ENCODE measurements at places on chromosomes 2 and 18. TPM values are rescaled to one million over a fixed set of nuclear protein-coding genes. Genes with fewer than 3 reads are reported as not detected.

CRYGA gene
- not detected for total RNA-seq

STK39 gene
- 19.2 TPM for total RNA-seq

CD207 gene
- not detected for total RNA-seq

SH3RF3 gene
- total RNA-seq, result 5.6 TPM

GRCh38 chr2:31205613-31206012 is 11.7 kb downstream of the CAPN14 start:
- H3K27ac ChIP-seq, result no peak overlapping the region
- no peaks in the 10 kb centered on the region for H3K27me3 ChIP-seq
- no peaks in the 10 kb centered on the region for H3K4me1 ChIP-seq
- H3K4me3 ChIP-seq, result no peak overlapping the region

GRCh38 chr2:225328192-225328591 is 71.3 kb upstream of the NYAP2 start:
- DNase-seq, result no peak
- H3K4me1 ChIP-seq, result no peaks in the 10 kb centered on the region
- H3K4me3 ChIP-seq, result no peak overlapping the region
- H3K36me3 ChIP-seq, result no peaks in the 10 kb centered on the region
- H3K27ac ChIP-seq, result no peak overlapping the region

- no peaks in the 10 kb centered on the region for H3K27me3 ChIP-seq
- no peak for DNase-seq
These were observed 159.0 kb downstream of the NUP35 start for GRCh38 chr2:183283209-183283608.

DNA sequence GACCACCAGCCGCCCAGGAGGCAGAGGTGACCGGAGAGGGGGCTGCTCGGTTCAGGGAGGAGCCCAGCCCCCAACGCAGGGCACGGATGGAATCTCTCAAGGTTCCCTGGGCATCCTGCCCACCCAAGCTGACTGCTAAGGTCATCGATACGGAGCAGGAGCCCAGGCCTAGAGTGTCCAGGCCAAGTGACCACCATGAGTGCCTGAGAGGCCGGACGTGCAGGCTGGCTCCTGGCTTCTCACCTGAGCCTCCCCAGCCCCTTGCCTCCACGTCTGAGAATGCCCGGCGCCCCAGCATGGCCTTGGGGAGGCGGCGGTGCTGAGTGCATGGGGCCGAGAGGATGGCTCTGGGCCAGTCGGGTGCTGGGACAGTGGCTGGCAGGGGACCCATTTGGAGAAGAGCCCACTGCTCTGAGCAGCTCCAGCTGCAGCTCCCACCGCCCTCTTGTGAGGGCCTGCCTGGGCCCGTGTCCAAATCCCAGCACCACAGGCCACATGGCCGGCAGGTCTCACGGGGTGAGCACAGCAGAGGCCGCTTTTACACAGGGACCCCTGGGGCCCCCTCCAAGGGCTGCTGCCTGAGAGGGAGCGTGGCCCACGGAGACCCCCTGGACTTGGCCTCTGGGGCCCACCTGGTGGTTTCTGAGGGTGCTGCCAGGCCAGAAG is 102.8 kb upstream of the CTDP1 start:
- H3K36me3 ChIP-seq, result no peaks in the 10 kb centered on the region
- H3K4me1 ChIP-seq, result peaks cover 12% of the 10 kb centered on the region

GRCh38 chr2:204218040-204218439 is 281.5 kb downstream of the ICOS start:
- DNase-seq, result no peak
- no peaks in the 10 kb centered on the region for H3K36me3 ChIP-seq
- H3K4me1 ChIP-seq, result no peaks in the 10 kb centered on the region
- H3K27me3 ChIP-seq, result no peaks in the 10 kb centered on the region

DNA sequence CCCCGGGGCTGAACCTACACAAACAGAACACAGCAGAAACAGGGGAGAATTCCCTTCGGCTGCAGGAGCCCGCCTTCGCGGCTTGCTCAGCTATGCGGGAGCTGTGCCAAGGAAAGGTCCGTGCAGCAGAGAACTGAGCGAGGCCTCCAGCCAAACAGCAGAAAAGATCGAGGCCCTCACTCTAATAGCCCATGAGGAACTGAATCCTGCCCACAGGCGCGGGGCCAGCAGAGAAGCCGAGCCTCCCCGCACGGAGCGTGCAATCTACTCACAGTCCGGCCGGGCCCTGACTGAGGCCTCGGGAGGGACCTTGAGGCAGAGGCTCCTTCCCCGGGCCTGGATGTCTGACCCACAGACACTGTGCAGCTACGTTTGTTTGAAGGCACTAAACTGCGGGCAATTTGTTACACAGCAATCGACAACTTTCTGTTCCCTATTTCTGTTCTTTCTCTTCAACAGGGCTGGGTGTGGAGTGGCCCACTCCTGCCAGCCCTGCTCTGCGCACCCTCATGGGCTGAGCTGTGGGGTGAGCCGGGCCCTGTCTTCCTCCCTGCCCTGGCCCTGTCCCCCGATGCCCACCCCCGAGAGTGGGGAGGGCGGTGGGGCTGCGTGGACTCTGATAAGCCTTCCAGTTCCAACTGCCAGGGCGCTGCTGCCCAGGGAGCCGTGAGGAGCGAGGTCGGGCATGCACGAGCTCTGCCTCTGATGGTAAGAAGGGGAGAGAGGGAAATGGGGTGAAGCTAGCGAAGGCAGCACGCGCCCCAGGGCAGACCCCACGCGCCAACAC is 13.7 kb downstream of the HES6 start:
- no peaks in the 10 kb centered on the region for H3K27me3 ChIP-seq
- no peaks in the 10 kb centered on the region for H3K4me1 ChIP-seq
- no peak overlapping the region for H3K27ac ChIP-seq
- H3K36me3 ChIP-seq, result no peaks in the 10 kb centered on the region
- DNase-seq, result no peak

GRCh38 chr2:20050646-20051531 is 539 bp downstream of the LAPTM4A start:
- no peaks in the 10 kb centered on the region for H3K27me3 ChIP-seq
- H3K36me3 ChIP-seq, result no peaks in the 10 kb centered on the region
- peak overlapping the region; percentile 75 for H3K4me3 ChIP-seq
- no peaks in the 10 kb centered on the region for H3K4me1 ChIP-seq
- peak overlapping the region; percentile 99 for H3K27ac ChIP-seq
- DNase-seq, result peak; percentile 58

DNA sequence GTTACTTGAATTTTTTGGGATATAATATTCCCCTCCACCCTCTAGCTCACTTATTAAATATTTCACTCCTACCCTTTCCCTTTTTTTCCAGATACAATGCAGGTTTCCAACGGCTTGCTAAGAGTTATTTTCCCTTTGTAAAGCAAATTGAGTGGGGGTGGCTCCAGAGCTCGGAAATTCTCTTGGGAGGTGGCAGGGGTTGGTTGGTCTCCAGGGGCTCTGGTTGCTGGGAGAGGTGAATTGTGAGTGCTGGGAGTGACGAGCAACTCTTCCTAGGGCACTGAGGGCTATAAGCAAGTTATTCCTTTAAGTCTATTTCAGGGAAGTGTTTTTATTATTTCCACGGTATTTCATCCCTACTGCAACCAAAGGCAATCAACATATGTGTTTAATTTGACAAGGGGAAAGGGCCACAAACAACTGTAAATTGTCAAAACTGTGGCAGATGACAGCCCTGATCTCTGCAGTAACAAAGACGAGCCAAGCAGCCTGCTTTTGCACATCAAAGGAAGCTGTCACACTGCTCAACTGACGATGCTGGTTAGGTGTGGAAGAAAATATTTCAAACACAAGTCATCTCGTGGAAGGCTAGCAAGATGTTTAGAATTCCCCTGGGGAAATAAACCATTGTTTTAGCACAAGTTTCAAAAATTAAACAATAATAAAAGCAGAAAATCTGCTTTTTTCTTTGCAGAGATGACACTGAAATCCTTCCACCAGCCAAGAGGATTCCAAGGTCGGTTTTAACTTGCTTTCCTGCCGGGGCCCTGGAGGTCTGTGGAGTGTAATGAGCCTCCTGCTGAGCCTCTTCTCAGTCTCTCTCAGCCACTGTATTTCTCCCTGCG is 34.8 kb upstream of the ASXL2 start:
- H3K36me3 ChIP-seq, result no peaks in the 10 kb centered on the region
- no peaks in the 10 kb centered on the region for H3K4me1 ChIP-seq
- DNase-seq, result no peak
- no peak overlapping the region for H3K27ac ChIP-seq

DNA sequence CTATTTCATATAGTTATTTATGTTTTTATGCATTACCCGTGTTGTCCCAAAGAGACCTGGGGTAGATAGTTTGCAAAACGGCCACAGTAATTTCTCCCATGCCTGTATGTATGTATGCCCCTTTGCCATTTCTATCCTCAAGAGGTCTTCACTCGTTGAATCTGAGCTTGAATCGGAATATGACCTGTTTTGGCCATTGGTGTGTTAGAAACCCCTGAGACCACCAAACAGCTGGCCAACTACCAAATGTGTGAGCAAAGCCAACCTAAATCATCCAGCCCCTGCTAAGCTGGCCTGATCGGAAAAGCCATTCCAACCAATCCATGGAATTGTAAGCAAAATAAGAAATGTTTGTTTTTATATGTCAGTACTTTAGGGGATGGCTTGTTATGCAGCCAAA is 23.4 kb upstream of the INO80C start:
- no peaks in the 10 kb centered on the region for H3K4me1 ChIP-seq
- H3K4me3 ChIP-seq, result no peak overlapping the region
- no peak overlapping the region for H3K27ac ChIP-seq
- no peak for DNase-seq
- H3K36me3 ChIP-seq, result no peaks in the 10 kb centered on the region

GRCh38 chr2:159243529-159243928 is 43.0 kb downstream of the WDSUB1 start:
- no peak overlapping the region for H3K27ac ChIP-seq
- H3K36me3 ChIP-seq, result no peaks in the 10 kb centered on the region
- no peaks in the 10 kb centered on the region for H3K4me1 ChIP-seq
- no peak overlapping the region for H3K4me3 ChIP-seq
- no peak for DNase-seq

DNA sequence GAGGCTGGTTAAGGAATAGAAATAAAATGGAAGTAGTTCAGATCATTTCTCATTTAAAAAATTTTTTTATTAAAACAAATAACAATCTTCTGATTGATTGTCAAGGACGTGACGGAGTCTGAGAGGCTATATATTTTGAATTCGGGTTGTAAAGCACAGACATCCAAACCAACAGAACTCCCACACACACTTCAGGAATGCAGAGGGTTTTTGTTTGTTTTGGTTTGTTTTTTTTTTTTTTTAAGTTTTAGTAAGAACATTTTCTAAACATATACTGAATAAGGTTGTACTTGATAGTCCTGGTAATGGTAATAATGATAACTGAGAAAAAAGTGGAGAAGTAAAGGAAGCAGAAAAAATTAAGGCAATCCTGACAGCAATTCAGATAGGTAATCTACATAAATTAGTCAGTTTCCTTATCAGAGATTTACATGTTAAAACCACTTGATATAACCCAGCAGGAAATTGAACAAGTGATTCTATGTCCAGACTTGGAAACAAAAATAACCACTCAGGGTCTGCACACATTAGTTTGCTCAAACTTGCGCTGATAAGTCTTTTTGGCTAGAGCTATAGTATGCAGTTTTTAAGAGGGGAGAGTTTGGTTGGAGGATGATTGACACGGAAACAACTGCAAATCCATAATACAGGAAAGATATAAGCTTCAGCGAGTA is 51.5 kb upstream of the CTAGE1 start:
- H3K4me3 ChIP-seq, result no peak overlapping the region
- DNase-seq, result no peak
- H3K36me3 ChIP-seq, result no peaks in the 10 kb centered on the region

DNA sequence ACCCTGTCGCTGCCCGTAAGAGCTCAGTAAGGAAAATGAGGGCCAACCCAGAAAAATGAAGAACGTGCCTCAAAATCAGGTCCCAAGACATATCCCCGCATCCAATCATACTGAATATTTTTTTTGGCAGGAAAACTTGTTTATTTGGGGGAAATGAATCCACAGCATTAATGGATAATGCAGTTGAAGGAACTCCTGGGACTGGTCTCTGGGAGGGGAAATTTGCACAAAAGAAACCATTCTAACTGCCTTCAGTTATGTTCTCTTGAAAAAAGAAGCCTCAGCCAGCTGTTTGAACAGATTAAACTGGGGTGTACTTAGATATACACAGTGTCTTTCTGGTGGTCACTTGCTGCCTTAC is 61.3 kb downstream of the SPRED2 start:
- H3K27me3 ChIP-seq, result no peaks in the 10 kb centered on the region
- H3K27ac ChIP-seq, result peak overlapping the region; percentile 50
- H3K4me3 ChIP-seq, result no peak overlapping the region
- H3K4me1 ChIP-seq, result no peaks in the 10 kb centered on the region
- no peaks in the 10 kb centered on the region for H3K36me3 ChIP-seq

- H3K4me3 ChIP-seq, result no peak overlapping the region
- H3K4me1 ChIP-seq, result no peaks in the 10 kb centered on the region
- H3K27me3 ChIP-seq, result no peaks in the 10 kb centered on the region
- H3K36me3 ChIP-seq, result no peaks in the 10 kb centered on the region
These were observed 27.1 kb upstream of the SPTBN1 start for GRCh38 chr2:54429054-54429453.
